ENCODE measurements at places on chromosomes 7 and 10. TPM values are rescaled to one million over a fixed set of nuclear protein-coding genes. Genes with fewer than 3 reads are reported as not detected.

DNA sequence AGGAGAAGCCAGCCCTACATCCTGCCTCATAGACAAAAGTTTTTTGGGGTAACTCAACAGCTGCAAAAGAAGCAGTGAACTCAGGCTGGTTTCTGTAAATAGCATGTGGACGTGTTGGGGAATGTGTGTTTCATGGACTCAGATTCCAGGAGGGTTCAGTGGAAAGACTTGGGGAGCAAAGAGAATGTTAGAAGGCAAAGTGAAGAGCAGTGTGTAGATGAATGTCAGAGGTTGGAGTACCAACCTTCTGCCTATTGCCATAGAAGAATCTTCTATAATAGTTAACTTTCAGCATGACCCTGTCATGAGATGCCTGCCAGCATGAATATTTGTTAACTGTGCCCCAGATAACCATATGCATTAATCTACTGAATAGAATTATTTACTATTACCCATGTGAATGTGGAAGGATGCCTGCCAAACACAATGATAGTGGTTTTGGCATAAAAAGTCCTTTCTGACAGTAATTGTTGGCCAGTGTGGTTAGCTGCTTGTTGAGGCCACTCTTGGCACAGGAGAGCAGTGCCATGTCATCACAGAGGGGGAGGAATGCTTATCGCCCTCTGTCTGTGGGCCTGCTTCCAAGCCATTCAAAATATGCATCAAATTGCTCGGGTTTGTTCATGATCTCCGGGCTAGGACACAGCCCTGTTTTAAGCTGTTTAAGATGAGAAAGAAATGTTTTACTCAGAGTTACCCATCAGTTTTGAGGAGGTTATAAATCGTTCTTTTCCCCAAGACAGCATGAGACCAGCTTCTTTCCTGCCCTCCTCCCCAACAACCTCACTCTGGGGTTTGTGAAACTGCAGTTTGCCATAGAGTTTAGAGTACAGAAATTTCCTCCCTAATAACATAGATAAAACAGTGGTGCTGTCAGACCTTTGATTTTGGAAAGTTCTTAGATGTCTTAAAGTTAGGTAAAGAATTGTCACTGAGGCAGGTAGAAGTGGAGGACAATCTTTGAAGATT is 165.3 kb downstream of the WNT2 start:
- no peak overlapping the region for H3K27ac ChIP-seq
- no peaks in the 10 kb centered on the region for H3K27me3 ChIP-seq
- H3K4me1 ChIP-seq: no peaks in the 10 kb centered on the region
- no peak for DNase-seq
- no peak overlapping the region for H3K4me3 ChIP-seq

DNA sequence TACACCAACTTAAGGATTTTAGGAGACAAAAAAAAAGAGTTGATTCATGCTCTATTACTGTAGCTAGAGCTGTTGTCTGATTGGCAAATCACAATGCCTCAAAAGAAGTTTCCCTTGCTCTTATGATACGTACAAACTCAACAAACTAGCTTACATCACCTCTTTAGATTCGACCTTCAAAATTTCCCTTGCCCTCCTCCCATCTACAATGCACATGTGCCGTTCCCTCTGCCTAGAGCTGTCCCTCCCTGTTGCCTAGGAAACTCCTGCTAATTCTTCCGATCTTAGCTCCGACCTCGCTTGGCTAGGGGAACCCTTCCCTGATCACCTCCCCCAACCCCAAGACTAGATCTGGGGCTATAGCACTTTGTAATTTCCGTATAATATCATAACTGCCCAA is 55.4 kb downstream of the MAP3K8 start:
- no peak overlapping the region for H3K27ac ChIP-seq
- no peaks in the 10 kb centered on the region for H3K4me1 ChIP-seq
- no peaks in the 10 kb centered on the region for H3K27me3 ChIP-seq
- H3K4me3 ChIP-seq: no peak overlapping the region
- DNase-seq: no peak
- H3K36me3 ChIP-seq: no peaks in the 10 kb centered on the region

- no peaks in the 10 kb centered on the region for H3K27me3 ChIP-seq
- no peaks in the 10 kb centered on the region for H3K36me3 ChIP-seq
- no peaks in the 10 kb centered on the region for H3K4me1 ChIP-seq
- H3K27ac ChIP-seq: no peak overlapping the region
- no peak overlapping the region for H3K4me3 ChIP-seq
Measured at GRCh38 chr7:70571403-70571934, 560.5 kb upstream of the GALNT17 start.

- no peak overlapping the region for H3K4me3 ChIP-seq
- H3K27ac ChIP-seq: no peak overlapping the region
- peaks cover 4% of the 10 kb centered on the region for H3K36me3 ChIP-seq
- H3K4me1 ChIP-seq: no peaks in the 10 kb centered on the region
- DNase-seq: no peak
Measured at GRCh38 chr7:158685693-158686092, 18.9 kb downstream of the NCAPG2 start.

Gene COL13A1
- total RNA-seq: 0.09 TPM
